ENCODE measurements at places on chromosomes 2 and 18.

DNA sequence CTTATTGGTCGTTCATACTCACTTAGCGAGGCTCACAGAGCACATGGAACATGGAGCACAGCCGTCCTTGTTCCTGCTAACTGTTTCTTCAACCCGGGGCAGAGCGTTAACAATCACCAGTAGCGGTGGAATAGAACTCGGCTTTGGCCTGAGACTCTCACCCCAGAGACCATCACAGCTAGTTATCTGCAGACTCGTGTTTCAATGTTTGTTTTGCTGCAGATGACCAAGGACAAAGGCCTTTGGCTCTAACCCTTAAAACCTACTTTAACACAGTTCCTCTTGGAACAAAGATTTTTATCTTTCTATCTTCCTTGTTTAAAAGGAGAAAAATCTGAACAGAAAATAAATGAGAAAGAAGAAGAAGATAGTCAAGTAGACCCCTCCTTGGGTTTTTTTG, 320.2 kb upstream of the UBE2E3 start:
- ATAC-seq: no peak

DNA sequence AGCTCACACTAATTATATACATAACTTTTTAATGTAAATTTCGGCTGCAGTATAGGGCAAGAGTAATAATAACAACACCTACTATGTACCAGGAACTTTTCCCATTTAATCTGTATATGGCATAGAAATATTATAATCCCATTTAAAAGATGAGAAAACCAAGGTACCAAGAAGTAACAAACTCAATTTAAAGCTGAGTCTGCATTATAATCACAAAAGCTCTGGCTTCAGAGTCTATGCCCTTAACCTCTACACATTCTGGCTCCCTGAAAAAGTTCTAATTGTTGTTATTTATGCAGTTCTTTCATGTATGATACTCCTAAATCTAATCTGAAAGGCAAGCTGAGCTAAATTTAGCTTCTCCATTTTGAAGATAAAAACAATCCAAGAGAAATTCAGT, 1675.1 kb upstream of the NXPH2 start:
- ATAC-seq: no peak

GRCh38 chr2:188853307-188853706, 120.9 kb upstream of the COL3A1 start:
- no peak for ATAC-seq

DNA sequence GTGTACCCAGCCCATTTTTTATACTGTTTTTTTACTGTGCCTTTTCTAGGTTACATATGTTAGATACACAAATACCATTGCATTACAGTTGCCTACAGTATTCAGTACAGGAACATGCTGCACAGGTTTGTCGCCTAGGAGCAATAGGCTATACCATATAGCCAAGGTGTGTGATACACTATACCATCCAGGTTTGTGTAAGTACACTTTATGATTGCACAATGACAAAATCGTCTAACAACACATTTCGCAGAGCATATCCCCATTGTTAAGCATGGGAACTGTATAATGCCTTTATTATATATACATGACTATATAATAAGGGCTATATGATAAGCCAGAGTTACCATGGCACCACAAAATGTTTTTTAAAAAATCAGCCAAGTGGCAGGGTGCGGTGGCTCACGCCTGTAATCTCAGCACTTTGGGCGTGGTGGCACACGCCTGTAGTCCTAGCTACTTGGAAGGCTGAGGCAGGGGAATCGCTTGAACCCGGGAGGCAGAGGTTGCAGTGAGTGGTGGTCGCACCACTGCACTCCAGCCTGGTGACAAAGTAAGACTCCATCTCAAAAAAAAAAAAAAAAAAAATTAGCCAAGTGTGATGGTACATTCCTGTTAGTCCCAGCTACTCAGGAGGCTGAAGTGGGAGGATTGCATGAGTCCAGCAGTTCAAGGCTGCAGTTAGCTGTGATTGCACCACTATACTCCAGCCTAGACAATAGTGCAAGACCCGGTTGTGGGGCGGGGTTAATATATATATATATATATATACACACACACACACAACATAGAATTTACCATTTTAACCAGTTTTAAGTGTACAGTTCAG, 2.8 kb upstream of the CENPA start:
- no peak for ATAC-seq

DNA sequence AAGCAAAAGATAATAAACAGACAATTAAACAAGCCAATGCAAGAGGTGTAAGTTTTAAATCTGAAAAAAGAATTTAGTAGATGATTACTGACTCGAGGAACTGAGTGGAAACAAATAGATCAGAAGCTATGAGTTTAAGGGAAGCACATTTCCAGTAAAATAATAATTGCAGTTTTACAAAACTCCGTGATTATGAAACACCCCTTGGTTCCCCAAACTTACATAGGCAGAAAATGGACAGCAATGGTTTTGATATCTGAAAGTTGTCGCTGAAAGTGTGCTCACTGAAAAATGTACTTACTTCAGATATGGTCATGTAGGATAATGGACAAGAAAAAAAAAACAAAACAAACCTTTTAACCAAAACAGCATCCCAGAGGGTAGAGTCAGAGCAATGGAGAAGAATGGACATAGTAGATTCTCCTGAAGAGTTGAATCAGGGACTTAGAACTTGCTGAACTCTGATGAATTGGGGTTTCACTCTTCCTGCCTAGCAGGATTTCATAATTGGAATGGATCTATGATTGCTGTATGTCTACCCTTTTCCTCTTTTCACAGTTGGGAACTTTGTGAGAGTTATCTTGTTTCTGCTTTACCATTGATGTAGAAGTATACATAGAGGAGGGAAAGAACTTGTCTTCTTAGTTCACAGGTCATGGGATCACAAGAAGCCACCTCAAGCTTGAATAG, 305.6 kb upstream of the ZEB2 start:
- no peak for ATAC-seq

DNA sequence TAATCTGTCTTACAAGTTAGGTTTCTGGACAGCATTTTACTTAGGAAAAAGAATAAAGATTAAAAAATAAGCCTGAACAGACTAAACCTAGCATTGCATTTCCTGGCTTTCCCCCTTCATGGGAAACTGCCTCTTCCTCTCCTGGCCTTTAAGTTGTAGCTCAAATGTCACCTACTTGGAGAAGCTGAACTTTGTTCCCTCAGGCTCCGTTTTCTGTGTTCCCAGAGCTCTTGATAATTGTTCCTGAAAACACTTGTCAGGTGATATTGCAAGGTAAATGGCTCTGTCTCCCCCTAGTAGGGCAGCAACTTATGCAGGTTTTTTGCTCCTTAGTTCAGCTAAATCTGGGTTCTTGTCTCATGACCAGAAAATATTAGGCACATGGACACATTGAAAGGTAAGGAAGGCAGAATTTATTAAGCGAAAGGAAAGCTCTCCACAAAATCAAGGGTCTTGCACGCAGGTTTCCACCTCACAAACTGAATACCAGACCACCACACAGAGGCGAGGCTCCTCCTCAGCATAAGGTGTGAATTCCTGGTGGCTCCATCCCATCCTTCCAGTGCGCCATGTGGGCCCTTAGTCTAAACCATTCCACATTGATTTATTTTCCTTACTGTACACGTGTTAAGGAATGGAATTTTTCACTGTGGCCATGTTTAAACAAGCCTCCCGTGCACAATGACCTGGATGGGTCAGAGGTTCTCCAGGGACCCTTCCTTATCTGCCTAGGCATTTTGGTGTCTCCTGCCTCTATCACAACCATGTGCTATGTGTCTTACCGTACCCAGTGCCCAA, 229.3 kb downstream of the HNMT start:
- no peak for ATAC-seq

GRCh38 chr2:169300636-169301530, 61.5 kb downstream of the LRP2 start:
- no peak for ATAC-seq

DNA sequence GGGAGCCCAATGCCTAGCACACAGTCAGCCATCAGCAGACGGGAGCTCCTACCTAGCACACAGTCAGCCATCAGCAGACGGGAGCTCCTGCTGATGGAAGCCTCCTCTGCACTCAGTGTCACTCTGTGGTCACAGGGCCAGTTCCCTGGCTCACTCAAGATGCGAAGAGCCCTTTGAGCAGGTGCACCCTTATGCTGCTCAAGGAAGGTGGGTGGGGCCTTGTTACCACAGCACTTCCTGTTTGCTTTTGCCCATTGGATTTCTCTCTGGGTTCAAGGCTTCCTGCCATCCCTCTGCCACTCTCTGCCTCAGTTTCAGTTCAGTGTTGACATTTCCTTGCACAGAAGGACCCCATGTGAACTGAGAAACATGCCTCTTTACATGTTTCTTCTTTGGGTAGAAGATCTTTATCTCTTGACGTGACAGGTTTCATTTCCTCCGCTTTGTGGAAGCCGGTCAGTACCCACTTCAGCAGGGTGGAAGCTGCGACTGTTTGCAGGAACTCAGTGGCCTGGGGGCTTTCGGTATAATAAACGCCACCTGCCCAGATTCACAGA, 11.6 kb downstream of the TRIB2 start:
- ATAC-seq: peak; percentile 92

DNA sequence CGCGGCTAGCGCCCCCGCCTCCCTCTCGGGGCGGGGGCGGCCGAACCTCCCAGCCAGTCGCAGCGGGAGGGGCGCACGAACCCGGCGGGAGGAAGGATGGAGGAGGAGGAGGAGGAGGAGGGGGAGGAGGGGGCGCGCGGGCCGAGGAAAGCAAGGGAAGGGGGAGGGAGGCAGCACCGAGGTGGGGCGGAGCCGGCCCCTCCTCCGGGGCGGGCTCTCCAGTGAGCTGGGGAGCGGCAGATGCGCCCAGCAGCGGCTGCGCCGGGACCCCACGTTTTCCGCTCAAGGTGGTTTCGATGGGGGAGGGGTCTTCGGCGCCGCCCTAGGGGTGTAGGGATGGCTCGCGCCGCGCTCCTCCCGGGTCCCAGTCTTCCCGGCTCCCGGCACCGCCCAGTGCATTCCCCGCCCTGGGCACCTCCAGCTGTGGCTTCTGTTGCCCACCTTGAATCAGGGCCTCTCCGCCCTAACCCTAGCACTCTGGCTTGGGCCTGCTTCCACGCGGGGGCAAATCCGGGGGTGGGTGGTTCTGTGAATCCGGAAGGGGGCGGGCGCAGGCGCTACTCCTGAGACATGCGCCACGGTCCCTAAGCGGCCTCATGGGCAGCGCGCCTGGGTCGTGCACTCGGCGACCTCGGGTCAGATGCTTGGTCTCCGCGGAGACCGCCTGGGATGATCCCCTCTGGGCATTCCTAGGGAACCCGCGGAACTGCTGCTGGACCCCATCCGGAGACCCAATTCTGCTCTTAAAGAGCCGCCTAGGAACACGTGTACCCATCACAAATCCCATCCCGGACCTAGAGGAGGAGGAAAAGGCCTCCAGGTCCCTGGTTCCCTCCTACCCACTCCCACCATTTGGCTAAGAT, at the start of gene FBXO41:
Gene FBXO41, minus strand, starts transcription at position 183 of the 863 bp plus-strand sequence. CDS start 14,848 bp downstream, outside the sequence.
- ATAC-seq: peak; percentile 86
